Stimulated activated CD8-positive, alpha-beta memory T cell treated with anti-CD3 and anti-CD28 coated beads, Interleukin-7, amount 100 ng/mL, for 4 hours (primary cell): ENCODE measurements at places on chromosomes 6 and 20.

GRCh38 chr6:4608361-4609115, 167.7 kb upstream of the CDYL start:
- DNase-seq, result no peak

DNA sequence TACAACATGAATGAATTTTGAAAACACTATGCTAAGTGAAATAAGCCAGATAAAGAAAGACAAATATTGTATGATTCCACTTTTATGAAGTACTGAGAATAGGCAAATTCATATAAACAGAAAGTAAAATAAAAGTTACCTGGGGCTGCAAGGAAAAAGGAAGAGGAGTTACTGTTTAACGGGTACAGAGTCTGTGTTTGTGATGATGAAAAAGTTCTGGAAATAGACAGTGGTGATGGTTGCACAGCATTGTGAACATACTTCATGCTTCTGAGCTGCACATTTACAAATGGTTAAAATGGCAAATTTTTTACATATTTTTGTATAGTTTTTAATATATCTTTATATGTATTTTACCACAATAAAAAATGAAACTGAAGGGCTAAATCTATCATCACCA, 29.4 kb downstream of the EPB41L2 start:
- DNase-seq, result no peak

GRCh38 chr6:154942770-154943169, 52.3 kb upstream of the TIAM2 start:
- DNase-seq, result no peak

- no peak for DNase-seq
These were observed 385.9 kb upstream of the RUNX2 start for GRCh38 chr6:44942201-44942600.

GRCh38 chr6:43677759-43678158, 9.8 kb downstream of the MRPS18A start:
- DNase-seq, result no peak

- no peak for DNase-seq
These were observed 36.8 kb downstream of the BCAS4 start for GRCh38 chr20:50831622-50832021.

- no peak for DNase-seq
These were observed 38.0 kb downstream of the C6orf15 start for GRCh38 chr6:31074401-31074800.

DNA sequence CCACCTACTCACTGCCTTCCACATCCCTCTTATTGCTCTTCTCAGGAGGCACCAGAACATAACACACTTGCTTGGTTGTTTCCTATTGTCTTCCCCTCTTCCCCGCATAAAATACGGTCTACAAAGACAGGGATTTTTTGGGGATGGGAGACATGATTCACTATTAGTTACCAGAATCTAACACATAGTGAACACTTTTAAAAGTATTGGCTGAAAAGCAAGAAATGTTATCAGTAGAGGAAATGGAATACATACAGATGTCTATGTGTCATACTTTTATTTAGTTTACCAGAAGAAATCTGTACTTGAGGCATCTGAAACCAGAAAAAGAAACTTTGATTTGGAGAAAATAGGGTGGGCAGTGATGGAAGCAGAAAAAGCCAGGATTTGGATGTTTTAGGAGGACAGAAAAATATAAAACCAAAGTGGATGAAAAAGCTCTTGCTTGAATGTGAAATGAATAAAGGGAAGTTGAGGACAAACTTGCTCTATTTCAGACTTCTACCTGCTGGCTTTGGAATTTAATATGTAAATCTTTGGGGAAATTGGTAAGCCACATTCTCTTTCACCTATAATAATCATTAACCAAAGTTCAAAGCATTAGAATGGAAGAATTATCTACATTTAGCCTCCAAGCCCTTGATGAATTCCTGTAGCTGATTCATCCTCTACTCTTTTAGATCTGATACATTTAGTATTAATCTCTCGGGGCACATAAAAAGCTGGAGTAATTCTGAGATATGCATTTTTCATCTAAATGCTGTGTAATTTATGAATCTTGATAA, 82.6 kb downstream of the DOK5 start:
- no peak for DNase-seq

DNA sequence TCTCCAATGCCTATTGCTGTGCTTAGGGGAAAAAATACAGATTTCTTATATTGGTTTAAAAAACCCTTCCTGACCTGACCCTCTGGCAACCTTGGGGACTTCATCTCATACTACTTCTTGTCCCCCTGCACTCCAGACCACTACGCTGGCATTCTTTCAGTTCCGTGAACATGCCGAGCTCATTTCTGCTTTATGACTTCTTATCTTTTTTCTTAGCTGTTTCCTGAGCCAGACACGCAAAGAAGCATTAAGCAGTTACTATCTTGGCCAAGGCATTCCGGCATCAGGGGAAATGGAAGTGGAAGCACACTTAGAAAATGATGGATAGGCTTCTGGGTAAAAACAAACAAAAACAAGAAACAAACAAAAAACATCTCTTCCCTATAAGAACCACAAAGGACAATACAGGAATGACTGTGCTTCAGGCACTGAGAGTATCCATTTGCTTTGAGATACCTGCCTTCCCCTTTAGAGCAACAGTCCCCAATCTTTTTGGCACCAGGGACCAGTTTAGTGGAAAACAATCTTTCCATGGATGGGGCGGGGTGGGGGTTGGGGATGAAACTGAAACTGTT, 4.4 kb upstream of the CCDC28A start:
- no peak for DNase-seq

GRCh38 chr20:52794853-52795252, 177.3 kb upstream of the TSHZ2 start:
- no peak for DNase-seq

- no peak for DNase-seq
These were observed 11.2 kb downstream of the HLA-DQB1 start for GRCh38 chr6:32655203-32655710.

DNA sequence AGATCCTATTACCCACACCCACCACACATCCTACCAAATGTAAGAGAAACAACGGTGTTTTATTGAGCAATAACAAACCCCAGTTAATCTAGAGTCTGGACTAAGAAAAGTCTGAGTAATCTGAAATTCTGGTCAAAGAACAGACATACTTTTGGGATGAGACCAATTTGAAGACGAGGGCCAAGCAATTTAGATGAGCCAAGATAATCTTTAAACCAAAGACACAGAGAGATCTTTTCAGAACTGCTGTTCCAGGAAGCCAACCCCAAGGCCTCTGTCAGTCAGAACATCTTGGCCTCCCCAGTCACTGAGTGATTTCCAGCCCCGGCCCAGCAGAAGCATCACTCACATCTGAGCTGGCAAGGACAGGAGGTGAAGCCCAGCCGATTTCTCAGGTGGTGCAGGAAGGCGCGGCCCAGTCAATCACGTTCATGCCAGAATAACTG, 118.5 kb upstream of the SYNDIG1 start:
- no peak for DNase-seq

- DNase-seq, result no peak
These were observed 41.8 kb upstream of the FUT9 start for GRCh38 chr6:95973976-95974375.

DNA sequence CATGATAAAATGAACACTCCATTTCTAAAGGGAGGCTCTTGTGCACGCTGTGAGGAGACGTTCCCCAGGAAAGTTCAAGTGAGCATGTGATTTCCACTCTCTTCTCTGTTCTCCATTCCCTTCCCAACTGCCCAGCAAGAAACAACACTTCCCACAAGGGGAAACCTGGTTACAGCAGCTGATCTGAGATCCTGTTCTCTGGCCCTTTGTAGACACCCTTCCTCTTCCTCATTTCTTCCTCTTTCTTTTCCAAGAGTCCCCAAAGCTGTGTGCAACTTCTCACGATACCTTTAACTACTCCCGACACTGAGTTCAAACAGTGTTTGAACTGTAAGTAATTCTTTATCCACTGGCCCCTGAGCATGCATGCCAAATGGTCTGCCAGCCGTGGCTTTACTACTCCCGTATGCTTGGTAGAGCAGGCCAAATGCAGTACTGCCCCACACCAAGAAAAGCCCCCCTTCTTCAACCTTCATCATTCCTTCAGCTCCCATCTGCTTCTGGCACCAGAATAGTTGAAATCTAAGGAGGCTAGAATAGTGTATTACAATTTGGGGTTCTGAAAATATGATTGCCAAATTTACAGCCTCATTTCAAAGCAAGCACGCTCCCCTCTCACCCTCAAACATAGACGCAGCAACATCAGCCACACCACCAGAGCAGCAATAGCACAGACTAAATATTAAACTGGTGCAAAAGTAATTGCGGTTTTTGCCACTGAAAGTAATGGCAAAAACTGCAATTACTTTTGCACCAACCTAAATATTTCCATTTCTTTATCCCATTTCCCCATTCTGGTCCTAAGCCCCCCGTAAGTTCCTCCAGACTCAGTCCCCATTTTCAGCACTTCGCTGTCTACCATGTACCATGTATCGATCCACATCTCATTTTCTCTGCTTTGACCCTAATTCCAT, 4.3 kb downstream of the HLA-DMB start:
- DNase-seq, result no peak

- no peak for DNase-seq
These were observed 17.7 kb downstream of the DSP start for GRCh38 chr6:7559196-7559595.
